NCI-H524 treated with DMSO at 0.1 percent for 48 hours (cell line): ENCODE measurements at places on chromosomes 16 and 17.

DNA sequence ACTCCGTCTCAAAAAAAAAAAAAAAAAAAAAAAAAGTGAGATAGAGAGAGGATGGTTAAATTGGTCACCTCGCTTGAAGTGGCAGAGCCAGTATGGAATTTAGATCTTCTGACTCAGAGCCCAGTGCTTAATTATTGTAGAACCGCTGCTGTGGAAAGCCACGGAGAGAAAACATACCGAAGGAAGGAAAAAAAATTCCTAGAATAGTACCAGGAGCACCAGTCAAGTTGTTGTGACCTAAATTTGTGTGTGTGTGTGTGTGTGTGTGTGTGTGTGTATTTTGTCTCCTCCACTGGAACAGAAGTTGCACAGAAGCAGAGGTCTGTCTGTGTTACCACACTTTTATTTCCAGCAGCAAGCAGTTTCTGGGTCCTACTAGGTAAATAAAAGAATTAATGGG lies 10.6 kb upstream of the NUP85 start:
- DNase-seq, result no peak

DNA sequence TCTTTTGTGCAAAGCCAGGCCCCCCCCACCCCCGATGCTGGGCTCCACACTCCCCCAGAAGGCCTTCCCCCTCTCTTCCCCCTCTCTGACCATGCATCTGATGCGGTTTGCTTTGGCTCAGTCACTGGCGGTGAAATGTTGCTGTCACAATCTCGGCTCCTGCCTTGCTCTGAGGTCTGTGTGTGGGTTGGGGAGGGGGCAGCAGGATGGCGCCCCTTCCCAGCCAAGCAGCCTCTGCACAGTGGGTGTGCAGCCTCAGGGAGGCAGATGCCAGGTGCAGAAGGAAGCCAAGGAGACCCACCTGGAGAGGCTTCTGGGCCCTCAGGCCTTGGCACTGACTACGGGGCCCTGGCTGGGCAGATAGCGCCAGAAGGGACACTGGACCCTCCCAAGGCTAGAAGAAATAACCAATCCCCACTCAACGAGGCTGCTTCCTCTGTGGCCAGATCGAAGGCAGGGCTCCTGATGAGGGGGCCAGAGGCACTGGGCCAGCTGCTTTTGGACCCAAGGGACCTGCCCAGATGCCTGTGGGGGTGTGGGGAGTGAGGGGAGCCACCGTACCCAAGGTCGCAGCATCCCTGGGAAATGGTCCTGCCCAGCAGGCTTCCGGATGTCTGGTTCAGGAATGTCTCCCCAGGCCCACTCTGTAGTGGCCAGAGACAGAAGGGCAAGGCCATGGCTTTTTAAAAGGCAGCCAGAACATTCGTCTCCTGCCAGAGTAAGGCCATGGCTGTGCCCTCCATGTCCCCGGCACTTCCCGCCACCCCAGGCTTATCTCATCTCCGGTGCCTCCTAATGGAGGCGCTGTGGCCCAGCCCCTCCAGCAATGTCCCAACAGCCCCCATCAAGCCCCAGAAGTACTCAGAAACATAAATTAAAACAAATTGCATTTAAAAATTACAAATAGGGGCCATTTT lies 43.4 kb upstream of the SLC38A10 start:
- DNase-seq, result no peak

DNA sequence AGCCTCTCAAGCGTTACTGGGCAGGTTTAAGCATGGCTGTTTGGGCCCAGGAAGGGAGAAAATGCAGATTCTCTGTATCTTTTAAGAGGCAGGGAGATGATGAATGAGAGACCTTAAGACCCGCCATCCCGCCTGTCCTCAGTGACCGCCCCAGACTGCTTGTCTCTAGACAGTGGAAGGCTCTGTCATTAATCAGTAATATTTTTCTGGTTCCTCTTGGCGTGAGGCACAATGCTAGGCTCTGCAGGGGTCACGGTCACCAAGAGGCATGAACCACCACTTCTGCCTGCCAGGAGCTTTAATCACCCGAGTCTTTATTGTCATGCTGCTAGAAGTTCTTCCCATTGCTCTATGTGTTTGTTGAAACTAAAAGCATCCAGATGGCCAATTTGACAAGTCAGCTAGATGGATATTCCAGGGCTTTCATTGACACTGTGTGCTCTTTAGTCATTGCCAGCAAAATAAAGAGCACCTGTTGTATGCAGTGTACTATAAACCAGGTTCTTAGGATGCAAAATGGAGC lies 3.2 kb downstream of the SLC6A2 start:
- DNase-seq, result no peak

- DNase-seq, result no peak
These were observed 134.5 kb downstream of the CDH13 start for GRCh38 chr16:82761236-82761635.

- no peak for DNase-seq
These were observed 11.5 kb downstream of the GPT2 start for GRCh38 chr16:46895399-46896313.

GRCh38 chr17:81376946-81377714 lies 18.1 kb upstream of the BAHCC1 start:
- no peak for DNase-seq

DNA sequence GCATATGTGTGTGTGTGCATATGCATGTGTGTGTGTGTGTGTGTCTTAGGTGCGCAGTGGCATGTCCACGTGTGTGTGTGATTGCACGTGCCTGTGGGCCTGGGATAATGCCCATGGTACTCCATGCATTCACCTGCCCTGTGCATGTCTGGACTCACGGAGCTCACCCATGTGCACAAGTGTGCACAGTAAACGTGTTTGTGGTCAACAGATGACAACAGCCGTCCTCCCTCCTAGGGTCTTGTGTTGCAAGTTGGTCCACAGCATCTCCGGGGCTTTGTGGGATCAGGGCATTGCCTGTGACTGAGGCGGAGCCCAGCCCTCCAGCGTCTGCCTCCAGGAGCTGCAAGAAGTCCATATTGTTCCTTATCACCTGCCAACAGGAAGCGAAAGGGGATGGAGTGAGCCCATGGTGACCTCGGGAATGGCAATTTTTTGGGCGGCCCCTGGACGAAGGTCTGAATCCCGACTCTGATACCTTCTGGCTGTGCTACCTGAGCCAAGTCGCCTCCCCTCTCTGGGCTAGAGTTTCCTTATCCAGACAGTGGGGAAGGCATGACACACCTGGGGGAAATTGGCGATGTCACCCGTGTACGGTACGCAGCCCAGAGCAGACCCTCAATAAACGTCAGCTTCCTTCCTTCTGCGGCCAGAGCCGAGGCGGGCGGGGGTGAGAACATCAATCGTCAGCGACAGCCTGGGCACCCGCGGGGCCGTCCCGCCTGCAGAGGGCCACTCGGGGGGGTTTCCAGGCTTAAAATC lies 47.6 kb downstream of the IL21R start:
- DNase-seq, result no peak
